ENCODE measurements at places on chromosomes 3 and 15.

DNA sequence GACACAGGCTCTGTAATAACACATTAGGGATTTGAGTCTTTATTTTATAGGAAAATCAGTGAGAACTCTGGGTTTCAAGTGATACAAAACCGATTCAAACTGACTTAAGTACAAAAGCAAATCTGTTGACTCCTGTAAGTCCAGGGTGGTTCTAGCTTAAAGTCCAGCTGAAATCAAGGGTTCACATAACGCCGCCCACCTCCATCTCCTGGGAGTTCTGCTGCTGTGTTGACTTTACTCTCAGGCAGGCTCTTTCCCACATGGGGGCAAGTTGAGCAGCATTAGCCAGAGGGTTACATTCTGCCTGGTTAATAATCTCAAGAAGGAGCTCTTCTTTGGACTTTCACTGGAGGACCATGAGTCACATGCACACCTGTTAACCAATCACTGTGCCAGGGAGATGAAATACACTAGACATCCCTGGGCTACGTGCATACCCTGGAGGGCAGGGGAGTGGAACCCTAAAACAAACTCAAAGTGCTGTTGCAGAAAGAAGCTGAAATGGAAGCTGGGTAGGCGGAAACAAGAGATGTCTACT, 9.7 kb upstream of the RNF7 start:
- DNase-seq = no peak

GRCh38 chr3:31571325-31571724, 38.6 kb downstream of the STT3B start:
- DNase-seq = no peak

DNA sequence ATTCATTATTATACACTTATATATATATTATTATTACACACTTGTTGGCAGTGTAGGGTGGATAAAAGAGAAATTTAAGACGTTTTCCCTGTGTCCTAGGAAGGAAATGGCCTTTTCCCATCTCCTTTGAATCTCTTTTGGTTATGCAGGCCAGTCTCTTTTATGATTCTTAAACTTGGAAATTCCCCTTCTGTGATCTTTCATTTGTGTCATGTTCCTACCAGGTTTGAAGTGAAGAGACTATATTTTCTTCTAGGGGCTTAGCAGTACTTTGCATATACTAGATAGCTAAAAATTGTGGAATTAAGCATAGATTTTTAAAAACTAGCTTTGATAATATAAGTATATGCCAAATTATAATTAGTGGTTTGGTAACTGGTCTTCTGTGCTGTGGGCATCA, 58.5 kb downstream of the BBX start:
- no peak for DNase-seq

DNA sequence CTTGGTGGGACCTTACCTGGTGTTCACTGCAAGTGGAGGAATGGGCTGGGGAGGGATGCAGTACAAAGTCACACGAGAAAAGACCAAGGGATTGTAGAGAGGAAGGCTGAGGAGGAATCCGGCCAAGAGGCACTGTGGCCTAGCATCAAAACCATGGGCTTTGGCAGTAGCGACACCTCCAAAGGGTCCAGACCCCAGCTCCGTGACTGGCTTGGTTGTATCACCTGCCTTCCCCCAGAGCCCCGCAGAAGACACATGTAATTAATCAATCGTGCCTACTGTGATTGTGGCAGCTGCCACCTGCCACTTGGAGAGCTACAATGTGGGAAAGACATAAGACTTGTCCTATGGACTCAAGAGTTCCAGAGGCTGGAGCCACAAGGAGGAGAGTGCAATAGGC, 54.7 kb downstream of the ST8SIA2 start:
- DNase-seq = no peak

DNA sequence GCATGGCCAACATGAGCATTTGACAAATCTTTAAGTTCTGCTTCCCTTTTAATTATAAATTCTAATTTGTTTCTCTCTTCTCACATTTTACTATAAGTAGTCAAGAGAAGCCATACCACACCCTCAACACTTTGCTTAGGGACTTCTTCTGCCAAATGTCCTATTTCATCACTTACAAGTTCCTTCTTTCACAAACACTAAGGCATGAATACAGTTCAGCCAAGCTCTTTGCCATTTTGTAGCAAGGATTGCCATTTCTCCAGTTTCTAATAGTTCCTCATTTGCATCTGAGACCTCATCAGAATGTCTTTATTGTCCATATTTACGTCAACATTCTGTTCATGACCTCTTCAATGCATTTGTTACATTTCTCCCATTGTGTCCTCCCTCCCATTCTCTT, 29.4 kb downstream of the SLC22A14 start:
- DNase-seq = no peak

- no peak for DNase-seq
These were observed 648.8 kb upstream of the KCNMB2 start for GRCh38 chr3:177887475-177887874.

DNA sequence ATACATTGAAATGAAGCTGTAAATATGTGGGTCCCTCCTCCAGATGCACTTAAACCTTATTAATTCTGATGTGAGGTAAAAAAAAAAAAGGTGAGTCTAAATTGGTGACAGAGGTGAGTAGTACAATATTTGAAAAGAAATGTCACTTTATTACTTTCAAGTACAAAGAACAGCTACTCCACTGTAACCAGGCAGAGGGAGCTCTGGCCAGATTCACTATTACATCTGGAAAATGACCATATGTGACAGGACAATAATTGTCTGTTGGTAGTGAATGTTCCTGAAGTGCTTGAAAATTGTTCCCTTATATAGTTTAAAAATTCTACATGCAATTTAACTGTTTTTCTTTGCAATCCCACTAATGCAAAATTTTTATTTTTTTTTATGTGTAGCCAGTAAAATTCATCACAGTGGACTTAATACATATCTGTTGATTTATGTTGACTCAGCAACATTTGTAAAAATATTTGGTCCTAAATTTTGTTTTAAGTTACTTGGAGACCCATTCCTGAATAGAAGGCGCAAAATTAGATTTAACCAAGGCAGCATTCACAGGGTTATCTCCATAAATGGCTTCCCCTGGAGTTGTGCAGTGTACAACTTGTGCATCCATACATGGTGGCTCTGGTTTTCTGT, 231.9 kb upstream of the TBC1D5 start:
- no peak for DNase-seq

GRCh38 chr15:64249883-64250575, 87.2 kb upstream of the PPIB start:
- no peak for DNase-seq

DNA sequence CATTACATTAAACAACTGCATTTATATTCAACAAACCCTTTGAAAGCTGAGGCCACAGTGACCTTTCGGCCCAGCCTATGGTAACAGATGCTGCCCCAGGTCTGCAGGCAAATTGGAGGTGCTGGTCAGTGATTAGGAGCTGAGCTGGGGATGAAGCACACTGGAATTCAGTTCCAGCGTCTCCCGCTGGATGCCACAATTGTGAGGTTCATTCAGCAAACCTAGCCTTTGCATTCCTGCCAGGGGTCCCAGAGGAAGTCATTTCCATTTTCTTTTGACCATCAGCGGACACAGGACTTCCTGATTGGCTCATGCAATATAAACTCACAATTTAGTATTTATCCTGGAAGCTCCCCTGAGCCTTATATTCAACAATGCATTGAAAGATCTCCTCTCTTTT, 89.5 kb downstream of the IL20RB start:
- no peak for DNase-seq

Measured in osteocyte (in vitro differentiated cells).